Right atrium auricular region (tissue), 2 donors: ENCODE measurements at places on chromosomes 1 and 21. TPM values are rescaled to one million over a fixed set of nuclear protein-coding genes. Genes with fewer than 3 reads are reported as not detected.

DNA sequence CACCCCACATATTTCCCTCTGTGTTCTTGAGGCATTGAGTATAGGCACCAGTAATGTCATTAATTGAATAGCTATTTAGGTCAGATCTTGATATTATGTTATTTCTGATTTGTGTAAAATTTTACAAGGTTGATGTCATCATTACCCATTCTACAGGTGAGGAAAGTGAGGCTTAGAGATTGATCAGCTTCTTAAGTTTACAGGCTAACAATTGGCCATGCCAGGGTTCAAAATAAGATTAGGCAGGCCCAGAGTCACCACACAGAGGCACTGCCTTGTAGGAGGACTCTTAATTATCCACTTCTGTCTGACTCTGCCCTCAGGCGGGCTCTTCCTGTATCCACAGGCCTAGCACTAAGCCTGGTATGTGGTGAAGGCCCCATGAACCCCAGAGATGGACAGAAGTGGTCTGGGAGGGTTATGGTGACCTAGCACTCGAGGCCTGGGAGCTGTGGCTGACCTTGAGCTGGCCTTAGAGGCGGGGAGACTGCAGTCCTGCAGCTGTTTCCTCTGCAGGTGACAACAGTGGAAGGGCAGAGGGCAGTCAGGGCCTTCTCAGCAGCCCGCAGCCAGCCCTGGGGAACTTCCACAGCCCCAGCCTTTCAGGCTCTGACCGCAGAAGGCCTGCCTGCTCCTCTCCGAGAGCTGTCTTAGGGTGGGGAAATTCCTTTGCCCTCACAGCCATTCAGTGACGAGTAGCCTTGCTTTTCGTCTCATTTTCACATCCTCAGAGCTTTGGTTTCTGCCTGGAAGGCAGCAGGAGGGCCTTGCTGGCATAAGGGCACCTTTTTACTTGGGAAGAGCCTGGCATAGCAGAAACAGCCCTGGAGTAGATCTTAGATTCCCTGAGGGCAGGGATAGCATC, 12.2 kb downstream of the ZDHHC18 start:
- H3K4me1 ChIP-seq: no peaks in the 10 kb centered on the region
- no peak for DNase-seq
- no peaks in the 10 kb centered on the region for H3K27me3 ChIP-seq
- no peak overlapping the region for H3K4me3 ChIP-seq
- no peak overlapping the region for H3K27ac ChIP-seq
- H3K36me3 ChIP-seq: peaks cover 66% of the 10 kb centered on the region

DNA sequence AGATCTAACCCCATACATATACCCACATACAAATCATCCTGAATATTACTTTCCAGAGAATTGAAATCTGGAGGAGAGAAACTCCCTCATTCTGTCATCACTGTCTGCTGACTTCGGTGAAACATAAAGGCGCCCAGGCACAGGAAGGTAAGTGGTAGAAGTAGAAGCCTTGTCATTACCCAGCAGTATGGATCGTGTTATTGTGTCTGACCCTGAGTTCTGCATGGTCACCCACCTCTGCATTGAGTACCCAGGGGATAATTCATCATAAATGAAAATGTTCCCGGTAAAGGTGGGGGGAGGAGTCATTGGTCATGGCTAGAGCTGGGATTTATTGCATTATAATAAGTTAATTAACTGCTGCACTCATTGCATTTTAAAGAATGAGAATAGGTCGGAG, 342.6 kb upstream of the PKN2 start:
- no peak overlapping the region for H3K27ac ChIP-seq
- no peaks in the 10 kb centered on the region for H3K27me3 ChIP-seq
- no peak overlapping the region for H3K4me3 ChIP-seq
- H3K4me1 ChIP-seq: no peaks in the 10 kb centered on the region
- H3K36me3 ChIP-seq: no peaks in the 10 kb centered on the region

GRCh38 chr1:117860896-117861610, 68.4 kb downstream of the GDAP2 start:
- H3K4me1 ChIP-seq: peaks cover 11% of the 10 kb centered on the region
- H3K4me3 ChIP-seq: no peak overlapping the region
- H3K27me3 ChIP-seq: no peaks in the 10 kb centered on the region
- no peak for DNase-seq
- H3K27ac ChIP-seq: no peak overlapping the region

DNA sequence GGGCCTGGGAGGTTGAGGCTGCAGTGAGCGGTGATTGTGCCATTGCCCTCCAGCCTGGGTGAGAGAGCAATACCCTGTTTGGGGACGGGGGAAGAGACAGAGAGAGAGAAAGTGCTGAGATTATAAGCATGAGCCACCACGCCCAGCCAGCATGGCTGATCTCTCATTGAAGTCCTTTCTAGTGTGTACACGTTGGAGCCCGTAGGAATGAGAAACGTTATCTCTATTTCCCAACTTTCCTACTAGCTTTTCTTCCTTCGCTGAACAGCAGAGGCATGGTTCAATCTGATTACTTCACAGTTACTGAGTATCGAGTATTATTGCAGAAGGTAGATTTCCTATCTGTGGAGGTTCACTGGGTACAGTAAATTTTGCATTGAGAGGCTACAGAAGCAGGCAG, 4.5 kb downstream of the PEX14 start:
- no peaks in the 10 kb centered on the region for H3K27me3 ChIP-seq
- no peak for DNase-seq
- no peak overlapping the region for H3K27ac ChIP-seq
- H3K4me3 ChIP-seq: no peak overlapping the region
- H3K36me3 ChIP-seq: no peaks in the 10 kb centered on the region

DNA sequence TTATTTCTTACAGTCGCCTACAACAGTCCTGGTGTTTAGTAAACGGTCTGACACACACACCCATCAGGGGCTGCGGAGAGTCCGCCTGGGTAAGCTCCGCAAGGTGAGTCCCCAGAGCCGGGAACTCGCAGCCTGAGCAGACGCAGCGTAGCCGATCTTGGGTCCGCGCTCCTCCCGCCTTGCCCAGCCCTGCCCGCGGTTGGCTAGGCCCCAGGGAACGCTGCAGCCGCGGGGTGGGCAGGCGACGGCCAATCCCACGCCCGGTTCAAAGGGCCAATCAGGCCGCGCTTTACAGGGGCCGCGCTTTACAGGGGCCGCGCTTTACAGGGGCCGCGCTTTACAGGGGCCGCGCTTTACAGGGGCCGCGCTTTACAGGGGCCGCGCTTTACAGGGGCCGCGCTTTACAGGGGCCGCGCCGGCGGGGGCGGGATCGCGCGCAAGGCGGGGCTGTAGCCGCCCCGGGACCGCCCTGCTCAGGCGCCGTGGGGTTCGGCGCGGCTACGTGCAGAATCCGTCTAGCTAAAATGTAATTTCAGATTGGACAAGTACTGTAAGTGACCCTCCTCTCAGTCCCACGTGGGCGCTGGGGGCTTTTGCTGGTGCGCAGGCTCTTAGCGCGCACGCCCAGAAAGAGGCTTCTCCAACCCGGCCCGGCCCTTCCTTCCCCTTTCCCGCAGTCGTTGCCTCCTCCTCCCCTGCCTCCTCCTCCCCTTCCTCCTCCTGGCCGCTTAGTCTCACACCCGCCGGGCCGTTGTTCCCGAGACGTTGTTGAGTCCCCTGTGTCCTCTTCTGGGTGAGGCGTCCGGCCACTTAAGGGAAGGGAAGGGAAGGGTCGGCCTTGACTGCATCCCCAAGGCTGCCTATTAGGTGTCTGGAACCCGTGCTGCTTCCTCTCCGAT, at the start of gene FGGY:
Gene FGGY (plus strand): TSS at position 737 of the 899 bp plus-strand sequence. CDS start 24,456 bp downstream, outside the sequence.
- no peaks in the 10 kb centered on the region for H3K36me3 ChIP-seq
- peak within 1 kb of the TSS; percentile 90 for H3K27ac ChIP-seq
- no peaks in the 10 kb centered on the region for H3K27me3 ChIP-seq
- DNase-seq: peak; percentile 98

DNA sequence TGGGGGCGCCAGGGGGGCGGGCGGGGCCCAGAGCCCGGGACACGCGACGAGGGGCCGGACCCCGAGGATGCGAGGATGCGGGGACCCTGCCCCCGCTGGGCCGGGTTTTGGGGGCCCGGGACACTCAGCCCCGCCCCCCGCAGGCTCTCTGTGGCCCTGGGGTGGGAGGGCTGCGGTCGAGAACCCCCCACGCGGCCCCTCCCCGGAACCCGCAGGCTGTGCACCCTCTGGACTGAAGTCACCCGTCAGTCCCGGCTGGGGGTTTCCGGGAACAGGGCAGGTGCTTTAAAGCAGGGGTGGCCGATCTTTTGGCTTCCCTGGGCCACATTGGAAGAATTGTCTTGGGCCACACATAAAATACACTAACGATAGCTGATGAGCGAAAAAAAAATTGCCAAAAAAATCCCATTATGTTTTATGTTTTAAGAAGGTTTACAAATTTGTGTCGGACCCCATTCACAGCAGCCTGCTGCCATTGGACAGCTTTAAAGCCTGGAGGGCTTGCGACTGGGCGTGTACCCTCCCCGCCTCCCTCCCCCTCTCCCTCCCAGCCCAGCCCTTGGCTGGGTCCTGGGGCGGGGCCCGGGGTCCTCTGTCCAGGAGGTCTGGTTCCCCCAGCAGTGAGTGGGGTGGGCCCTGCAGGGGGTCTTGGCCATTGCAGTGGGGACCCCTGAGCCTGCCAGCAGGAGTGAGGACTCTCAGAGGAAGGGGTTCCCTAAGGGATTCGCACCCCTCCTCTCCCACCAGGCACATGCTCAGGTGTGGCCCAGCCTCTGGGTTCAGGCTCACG, 21.6 kb upstream of the C1orf159 start:
- H3K36me3 ChIP-seq: no peaks in the 10 kb centered on the region
- H3K27ac ChIP-seq: no peak overlapping the region
- DNase-seq: no peak

DNA sequence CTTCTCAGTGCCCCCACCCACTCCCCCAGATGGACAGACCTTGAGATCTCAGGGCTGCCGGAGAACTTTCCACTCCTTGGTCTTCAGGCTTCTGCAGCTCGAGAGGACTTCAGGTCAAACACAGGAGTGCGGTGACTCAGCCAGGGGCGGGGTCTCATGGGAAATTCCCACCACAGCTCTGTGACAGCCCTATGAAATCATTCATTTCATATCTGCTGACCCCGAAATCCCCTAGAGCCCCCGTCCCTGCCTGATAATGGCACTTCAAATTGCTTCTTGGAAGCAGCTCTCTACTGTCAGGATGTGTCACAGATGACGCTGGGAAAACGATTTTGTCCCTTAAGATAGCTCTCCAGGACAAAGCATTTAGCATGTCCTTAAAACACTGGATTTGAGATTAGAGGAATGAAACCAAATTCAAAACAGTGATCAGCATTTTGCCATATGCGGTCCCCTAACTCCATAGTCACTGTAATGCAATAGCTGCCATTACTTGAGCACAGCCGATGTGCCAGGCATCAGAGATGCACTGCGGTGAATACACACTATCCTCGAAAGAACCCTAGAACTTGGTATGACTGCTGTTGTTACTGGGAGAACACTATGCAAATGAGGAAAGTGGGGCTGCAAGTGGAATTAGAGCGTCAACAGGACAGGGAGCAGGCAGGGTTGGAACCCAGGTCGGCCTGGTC, at the start of gene TNFRSF9:
Gene TNFRSF9 (minus strand): TSS at position 95 of the 692 bp plus-strand sequence. CDS start 845 bp downstream, outside the sequence.
- no peaks in the 10 kb centered on the region for H3K4me1 ChIP-seq
- no peak for DNase-seq
- H3K27me3 ChIP-seq: no peaks in the 10 kb centered on the region
- no peaks in the 10 kb centered on the region for H3K36me3 ChIP-seq
- H3K4me3 ChIP-seq: no peak within 1 kb of the TSS

DNA sequence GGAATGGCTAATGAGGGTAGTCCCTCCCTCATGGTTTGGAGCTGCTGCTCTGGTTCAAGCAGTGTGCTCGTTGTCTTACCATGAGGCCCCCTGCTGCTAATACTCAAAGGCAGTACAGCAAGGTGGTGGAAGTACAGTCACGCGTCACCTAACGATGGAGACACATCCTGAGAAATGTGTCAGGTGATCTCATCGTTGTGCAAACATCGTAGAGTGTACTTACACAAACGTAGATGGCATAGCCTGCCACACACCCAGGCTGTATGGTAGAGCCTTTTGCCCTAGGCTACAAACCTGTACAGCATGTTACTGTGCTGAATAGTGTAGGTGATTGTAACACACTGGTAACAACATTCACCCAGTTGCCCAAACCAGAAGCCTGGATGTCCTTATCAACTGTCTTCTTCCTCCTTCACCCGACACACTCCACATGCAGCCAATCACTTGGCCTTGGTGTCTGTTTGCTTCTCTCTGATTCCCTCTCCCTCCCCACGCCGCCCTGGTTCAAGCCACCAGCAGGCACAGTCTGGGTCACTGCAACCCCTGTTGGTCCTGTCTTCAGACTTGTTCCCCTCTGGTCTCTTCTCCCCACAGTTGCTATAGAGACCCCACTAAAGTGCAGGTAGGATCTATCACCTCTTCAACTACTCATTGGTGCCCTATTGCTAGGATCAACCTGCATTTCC, 6.0 kb upstream of the KCNA2 start:
- H3K36me3 ChIP-seq: no peaks in the 10 kb centered on the region
- no peak overlapping the region for H3K4me3 ChIP-seq
- DNase-seq: no peak
- no peak overlapping the region for H3K27ac ChIP-seq
- no peaks in the 10 kb centered on the region for H3K27me3 ChIP-seq

- H3K4me3 ChIP-seq: no peak overlapping the region
- H3K27ac ChIP-seq: peak overlapping the region; percentile 81
- no peaks in the 10 kb centered on the region for H3K4me1 ChIP-seq
- DNase-seq: peak; percentile 88
Measured at GRCh38 chr1:21573971-21574465, 64.8 kb downstream of the ALPL start.

- no peak overlapping the region for H3K4me3 ChIP-seq
- no peak for DNase-seq
- H3K36me3 ChIP-seq: no peaks in the 10 kb centered on the region
- no peaks in the 10 kb centered on the region for H3K27me3 ChIP-seq
- no peak overlapping the region for H3K27ac ChIP-seq
Measured at GRCh38 chr1:89382479-89382878, 18.6 kb downstream of the GBP6 start.

Gene CACHD1
- total RNA-seq: 8.5 TPM

GRCh38 chr1:88649932-88650331, 34.1 kb upstream of the PKN2 start:
- no peak overlapping the region for H3K27ac ChIP-seq
- no peaks in the 10 kb centered on the region for H3K27me3 ChIP-seq
- no peaks in the 10 kb centered on the region for H3K4me1 ChIP-seq
- no peak overlapping the region for H3K4me3 ChIP-seq
- no peaks in the 10 kb centered on the region for H3K36me3 ChIP-seq

Gene ECM1
- 37.2 TPM for total RNA-seq

Gene S100B
- total RNA-seq: 4.5 TPM
